ENCODE measurements at places on chromosomes 11 and 22.
A peak's percentile ranks its signal among the peaks of the same experiment; 100 is the strongest.

DNA sequence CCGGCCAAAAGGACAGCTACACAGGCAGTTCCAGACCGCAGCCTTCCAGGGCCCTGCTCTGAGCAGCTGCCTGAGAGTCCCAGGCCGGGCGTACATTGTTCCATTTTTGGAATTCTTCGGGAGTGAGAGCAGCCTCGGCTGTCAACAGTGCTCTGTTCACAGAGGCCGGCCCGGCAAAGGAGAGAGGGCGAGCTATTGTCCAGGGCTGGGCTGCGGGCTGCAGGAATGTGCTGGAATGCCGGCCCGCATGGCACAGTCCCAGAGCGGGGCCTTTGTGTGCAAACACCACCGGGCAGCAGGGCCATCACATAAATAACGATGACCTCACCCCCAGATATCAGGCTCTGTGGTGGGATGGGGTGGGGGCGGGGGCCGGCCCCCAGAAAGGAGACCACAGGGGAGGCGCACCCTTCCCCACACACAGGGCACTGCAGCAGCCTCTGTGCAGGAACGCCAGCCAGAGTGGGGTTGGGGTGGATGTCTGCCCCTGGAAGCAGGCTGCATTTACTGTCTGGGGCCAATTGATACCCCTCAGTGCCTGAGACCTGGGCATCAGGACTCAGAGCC lies 15.8 kb downstream of the LINC01488 start:
- DNase-seq = no peak

- no peak for DNase-seq
Measured at GRCh38 chr11:3942956-3943497, 87.6 kb downstream of the STIM1 start.

DNA sequence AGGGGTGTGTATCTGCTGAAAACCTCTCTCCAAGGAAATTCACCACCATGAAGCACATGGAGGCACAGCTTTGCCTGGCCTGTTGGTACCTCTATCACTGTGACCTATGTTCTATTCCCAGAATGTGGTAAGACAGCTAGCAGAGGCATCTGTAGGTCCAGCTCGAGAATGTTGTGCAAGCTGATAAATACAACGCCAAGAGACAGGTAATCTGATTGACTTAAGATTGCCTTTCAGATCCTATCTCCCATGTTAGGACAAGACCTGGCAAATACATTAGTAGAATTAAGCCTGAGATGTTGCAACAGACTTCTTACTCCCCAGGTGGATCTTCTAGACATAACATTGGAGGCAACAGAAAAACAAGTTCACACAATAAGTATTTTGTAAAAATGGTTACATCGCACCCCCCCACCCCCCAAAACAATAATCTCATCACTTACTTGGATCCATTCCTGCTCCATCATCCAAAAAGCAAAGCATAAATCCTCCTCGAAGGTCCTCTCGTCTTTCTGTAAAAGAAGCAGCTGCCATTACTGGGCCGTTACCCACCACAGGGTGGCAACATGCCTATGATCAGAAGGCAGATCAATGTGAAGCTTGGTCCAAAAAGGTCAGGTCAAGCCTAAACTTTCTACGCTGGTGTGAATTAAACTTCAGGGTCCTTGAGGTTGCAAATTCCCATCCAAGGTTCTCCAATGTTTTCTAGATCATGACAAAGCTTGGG lies 18.5 kb downstream of the MORC2 start:
- DNase-seq = no peak

GRCh38 chr11:91104237-91104636 lies 881.4 kb upstream of the CHORDC1 start:
- no peak for DNase-seq

DNA sequence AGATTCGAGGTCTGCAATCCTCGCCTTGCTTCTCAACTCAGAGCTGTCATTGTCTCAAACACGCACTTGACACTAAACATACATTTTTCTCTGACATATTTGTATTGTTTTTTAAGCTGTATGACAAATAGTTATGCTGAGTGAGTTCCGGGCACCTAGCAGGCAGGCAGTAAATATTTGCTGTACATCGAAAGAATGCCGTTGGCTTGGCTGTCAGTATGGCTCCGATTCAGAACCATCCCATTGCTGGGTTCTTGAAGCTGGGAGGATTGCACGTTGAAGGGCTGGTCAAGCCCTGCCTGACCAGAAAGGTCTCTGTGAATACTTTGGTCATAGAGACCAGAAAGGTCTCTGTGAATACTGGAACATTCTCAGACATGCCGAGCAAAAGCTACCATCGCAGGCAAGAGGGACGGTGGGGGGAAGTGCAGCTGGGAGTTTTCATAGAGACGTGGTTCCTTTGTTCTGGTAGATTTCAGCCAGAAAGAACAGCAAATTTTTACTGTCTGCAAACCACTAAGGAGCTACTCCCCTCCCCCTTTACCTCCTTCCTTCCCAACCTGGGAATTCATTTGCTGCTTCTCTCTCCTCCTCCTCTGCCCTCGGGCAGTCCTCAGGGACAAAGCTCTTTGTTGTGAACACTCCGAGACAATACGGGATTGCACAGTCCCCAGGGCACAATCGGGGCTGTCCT lies 202.2 kb upstream of the SORL1-AS1 start:
- DNase-seq = peak; percentile 68

GRCh38 chr11:11344045-11344444 lies 9.0 kb downstream of the CSNK2A3 start:
- DNase-seq = no peak

DNA sequence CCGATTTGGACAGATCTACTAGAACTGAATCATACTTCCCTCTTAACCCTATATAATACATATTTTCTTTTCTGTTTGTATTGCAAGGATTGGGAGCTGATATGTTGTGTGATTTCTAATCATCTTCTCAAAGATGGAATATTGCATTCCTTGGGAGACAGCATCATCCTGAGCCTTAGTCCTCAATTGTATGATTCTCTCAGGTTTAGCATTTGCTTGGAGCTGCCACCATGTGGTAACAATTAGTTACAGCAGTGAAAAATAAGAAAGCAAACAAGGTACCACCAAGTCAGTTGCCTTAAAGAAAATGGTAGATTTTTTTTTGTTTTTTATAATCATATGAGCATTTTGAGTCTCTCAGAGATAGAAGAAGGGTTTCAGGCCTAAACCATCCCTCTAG lies 11.9 kb downstream of the SNX19 start:
- DNase-seq = peak; percentile 36

GRCh38 chr22:25101501-25101900 lies 98.2 kb upstream of the CRYBB3 start:
- DNase-seq = no peak

DNA sequence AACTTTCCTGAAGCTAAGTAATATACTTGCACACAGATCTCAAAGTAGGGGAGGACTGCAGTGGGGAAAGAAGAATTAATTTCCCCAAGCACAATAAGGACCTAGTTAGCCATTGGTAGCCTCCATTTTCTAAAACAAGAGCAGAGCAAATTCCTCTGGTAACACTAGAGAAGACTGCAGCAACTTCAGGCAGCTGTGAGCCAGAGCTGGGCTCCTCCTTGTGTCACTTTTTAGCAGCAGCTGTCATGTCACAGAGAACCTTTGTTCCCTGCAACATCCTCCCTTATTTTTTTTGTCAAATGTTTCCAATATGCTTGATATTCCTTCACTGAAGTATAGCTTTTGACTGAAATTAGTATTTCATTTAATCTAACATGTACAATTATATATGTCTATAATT lies 54.4 kb downstream of the RRAS2 start:
- DNase-seq = no peak

- DNase-seq = peak; percentile 9
Measured at GRCh38 chr11:26946257-26946716, 47.6 kb upstream of the FIBIN start.

- no peak for DNase-seq
Measured at GRCh38 chr11:64734811-64735724, 8.9 kb downstream of the RASGRP2 start.

- no peak for DNase-seq
Measured at GRCh38 chr11:102429691-102430090, 22.9 kb downstream of the TMEM123 start.

GRCh38 chr11:67057205-67057672 lies 592 bp downstream of the RHOD start:
- DNase-seq = peak; percentile 74

DNA sequence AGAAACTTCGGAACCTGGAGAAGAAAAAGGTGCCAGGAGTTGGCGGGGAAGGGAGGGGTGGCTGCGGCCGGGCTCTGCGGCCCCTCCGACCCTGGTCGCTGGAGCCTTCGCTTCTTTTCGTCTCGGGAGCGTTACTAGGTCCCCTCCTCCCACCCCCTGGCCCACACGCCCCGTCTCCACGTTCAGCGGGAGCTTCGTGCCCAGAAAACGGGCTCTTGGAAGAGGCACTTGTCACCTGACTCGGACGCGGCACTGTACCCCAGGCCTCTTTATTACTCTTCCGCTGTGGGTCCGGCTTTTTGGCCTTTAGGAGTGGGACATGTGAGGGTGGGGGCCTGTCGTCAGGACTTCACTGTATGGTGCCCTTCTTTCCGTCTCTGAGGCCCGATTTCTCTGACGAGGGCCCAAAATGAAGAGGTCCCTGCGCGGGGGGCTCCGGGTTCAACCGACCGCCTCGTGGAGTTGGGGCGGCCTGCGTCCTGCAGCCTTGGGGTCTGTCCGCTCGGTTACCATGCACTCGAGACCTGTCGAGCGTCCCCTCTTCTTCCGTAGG lies 1.2 kb downstream of the CAPRIN1 start:
- DNase-seq = peak; percentile 56
